Stimulated activated CD4-positive, alpha-beta T cell treated with anti-CD3 and anti-CD28 coated beads, Interleukin-15, amount 100 ng/mL, for 1 hour (primary cell): ENCODE measurements at places on chromosomes 13 and 19.
A peak's percentile ranks its signal among the peaks of the same experiment; 100 is the strongest.

GRCh38 chr19:6100284-6100915 lies 9.9 kb downstream of the RFX2 start:
- peak; percentile 11 for DNase-seq

DNA sequence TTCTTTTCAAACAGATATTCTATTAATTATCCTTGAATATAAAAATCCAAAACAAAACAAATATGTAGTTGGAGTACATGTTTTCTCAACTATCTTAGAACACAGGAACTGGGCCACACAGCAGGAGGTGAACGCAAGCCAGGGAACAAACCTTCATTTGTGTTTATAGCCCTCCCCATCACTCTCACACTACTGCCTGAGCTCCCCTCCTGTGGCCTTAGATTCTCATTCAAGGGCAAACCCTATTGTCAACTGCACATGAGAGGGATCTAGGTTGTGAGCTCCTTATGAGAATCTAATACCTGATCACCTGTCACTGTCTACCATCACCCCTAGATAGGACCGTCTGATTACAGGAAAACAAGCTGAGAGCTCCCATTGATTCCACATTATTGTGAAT lies 427.1 kb upstream of the PRR20A start:
- no peak for DNase-seq

GRCh38 chr13:83692800-83693199 lies 189.5 kb downstream of the SLITRK1 start:
- no peak for DNase-seq

GRCh38 chr19:18292810-18293641 lies 11.6 kb upstream of the JUND start:
- no peak for DNase-seq

GRCh38 chr19:28703400-28703956 lies 509.5 kb downstream of the UQCRFS1 start:
- DNase-seq, result no peak

- DNase-seq, result no peak
Measured at GRCh38 chr19:50819636-50820035, 4.0 kb downstream of the KLK1 start.

DNA sequence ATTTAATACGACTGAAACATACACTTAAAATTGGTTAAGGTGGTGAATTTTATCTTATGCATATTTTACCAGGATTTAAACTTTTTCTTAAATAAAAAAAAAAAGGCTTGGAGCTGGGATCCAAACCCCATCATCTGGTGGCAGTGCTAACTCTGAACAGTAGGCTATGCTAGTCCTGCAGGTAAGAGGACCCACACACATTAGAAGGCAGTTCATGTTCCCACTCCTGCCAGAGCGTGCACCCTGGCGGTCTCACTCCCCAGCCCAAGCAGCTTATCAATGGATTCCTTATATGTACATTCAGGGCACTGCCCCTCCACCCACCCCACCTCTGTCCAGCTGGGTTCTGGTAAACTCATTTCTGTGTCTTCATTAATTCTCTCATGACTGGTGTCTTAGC lies 31.3 kb upstream of the CEBPA start:
- no peak for DNase-seq

DNA sequence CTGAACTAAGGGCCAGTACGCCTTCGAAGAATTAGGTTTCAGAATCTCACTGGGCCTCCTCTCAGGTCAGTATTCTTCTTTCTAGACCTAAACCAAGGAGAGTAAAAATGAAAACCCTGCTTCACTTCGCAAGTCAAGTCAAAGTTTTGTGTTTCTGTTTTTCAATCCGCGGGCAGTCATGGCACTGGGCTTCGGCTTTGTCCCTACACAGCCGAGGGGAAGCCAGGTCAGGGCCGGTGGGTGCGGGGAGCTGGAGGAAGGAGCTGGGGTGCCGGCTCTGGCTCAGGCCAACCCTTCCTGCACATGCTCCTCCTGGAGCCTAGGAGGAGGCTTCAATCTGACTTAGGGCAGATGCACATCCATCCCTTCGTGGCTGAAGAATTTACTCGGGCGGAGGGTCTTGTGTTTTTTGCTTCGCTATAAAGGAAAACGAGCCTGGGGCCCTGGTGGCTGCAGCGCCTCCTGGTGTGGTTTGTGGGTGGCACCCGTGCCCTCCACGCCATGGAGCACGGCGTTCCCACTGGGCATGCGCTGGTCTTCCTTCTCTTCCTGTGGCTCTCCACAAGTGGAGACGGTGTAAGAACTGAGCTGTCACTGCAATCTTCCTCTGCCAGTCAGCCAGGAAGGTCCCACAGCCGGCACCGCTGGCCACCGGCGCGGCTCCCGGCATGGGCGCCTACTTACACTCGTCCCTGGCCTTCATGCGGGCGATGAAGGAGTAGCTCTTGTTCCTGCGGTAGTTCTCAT lies 22.5 kb downstream of the C19orf44 start:
- no peak for DNase-seq

- no peak for DNase-seq
Measured at GRCh38 chr13:111368091-111368490, 47.6 kb downstream of the TEX29 start.

DNA sequence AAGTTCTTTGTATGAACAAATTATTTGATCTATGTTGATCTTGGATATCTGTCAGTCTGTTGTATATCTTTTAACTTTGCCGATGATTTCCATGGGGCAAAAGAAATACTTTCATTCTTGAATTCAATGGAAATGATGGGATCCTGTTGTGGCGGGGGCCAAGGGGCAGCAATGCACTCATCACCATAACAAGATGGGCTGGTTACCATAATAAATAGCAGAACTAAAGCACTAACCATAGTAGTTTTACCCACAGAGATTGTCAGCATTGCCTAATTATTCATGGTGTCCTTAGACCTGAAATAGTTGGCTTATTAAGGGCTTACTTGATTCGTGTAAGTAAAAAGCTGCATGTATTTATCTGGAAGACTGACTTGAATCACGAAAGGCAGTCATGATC lies 309.6 kb downstream of the RFC3 start:
- DNase-seq, result no peak

GRCh38 chr19:57363688-57364181 lies 384 bp downstream of the TRAPPC2B start:
- no peak for DNase-seq

DNA sequence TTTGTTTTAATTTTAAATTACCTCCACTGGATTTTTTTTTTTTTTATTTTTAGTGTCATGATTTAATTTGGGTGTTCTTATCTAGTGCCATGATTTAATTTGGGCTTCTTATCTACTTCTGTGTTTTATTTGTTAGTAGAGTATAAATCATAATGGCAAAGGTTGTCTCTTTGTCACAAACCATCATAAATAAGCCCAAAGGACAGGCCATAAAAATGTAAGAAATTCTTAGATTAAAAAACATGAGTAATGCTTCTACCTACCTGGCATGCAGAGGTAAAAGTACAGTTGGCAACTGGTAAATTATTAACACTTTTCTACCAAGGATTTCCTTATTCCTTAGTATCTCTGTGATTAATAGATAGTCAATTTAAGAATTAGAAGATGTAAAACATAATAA lies 55.2 kb downstream of the ERCC5 start:
- no peak for DNase-seq

DNA sequence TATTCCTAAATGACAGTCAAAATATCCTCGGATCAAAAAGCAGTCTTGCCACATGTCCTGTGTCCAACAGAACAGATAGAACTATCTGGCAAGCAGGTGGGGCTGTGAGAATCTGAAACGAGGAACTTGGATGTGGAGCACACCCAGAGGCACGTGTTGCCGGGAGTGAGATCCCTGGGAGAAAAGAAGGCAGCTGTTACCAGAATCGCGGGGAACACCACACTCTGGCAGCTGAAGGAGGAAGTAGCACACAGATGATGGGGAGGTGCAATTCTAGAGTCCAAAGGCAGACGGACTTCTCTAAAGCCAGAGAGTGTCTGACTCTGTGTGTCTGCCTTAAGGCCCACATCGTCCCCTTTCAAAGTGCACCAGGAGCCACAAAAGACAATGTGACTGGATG lies 22.3 kb downstream of the SLC7A1 start:
- DNase-seq, result no peak

GRCh38 chr19:48121909-48122371 lies 11.3 kb upstream of the PLA2G4C start:
- no peak for DNase-seq

DNA sequence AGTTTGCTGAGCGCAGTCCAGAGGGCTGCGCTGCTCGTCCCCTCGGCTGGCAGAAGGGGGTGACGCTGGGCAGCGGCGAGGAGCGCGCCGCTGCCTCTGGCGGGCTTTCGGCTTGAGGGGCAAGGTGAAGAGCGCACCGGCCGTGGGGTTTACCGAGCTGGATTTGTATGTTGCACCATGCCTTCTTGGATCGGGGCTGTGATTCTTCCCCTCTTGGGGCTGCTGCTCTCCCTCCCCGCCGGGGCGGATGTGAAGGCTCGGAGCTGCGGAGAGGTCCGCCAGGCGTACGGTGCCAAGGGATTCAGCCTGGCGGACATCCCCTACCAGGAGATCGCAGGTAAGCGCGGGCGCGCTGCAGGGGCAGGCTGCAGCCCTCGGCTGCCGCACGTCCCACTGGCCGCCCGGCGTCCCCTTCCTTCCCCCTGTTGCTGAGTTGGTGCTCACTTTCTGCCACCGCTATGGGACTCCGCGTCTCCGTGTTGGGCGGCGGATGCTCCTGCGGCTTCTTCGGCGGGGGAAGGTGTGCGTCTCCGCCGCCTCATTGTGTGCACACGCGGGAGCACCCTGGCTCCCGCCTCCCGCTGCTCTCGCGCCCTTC lies 772 bp downstream of the GPC6 start:
- no peak for DNase-seq

- no peak for DNase-seq
Measured at GRCh38 chr19:29622166-29623070, 16.3 kb downstream of the POP4 start.

DNA sequence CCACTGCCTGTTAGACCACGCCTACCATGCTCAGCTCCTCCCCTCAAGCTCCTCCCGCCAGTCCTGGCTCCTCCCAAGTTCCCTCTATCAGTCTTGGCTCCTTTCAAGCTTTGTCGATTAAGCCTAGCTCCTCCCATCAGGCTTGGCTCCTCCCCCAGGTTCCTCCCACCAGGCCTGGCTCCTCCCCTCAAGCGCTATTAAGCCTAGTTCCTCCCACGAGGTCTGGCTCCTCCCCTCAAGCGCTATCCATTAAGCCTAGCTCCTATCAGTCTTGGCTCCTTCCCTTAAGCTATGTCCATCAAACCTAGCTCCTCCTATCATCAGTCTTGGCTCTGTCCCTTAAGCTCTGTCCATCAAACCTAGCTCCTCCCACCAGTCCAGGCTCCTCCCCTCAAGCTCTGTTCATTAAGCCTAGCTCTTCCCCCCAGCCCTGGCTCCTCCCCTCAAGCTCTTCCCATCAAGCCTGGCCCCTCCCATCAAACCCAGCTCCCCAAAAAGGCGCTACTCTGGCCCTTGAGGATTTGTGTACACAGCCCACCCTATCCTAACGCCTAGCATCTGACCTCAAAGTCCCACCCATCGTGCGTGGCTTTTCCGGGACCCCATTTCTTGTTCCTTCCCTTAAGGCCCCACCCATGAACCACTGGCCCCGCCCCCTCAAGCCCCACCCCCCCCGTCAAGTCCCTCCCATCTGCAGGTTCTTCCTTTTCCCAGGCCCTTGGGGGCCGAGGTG lies 10.0 kb downstream of the CAMSAP3 start:
- no peak for DNase-seq

GRCh38 chr13:97654236-97654635 lies 220.3 kb downstream of the RAP2A start:
- no peak for DNase-seq

DNA sequence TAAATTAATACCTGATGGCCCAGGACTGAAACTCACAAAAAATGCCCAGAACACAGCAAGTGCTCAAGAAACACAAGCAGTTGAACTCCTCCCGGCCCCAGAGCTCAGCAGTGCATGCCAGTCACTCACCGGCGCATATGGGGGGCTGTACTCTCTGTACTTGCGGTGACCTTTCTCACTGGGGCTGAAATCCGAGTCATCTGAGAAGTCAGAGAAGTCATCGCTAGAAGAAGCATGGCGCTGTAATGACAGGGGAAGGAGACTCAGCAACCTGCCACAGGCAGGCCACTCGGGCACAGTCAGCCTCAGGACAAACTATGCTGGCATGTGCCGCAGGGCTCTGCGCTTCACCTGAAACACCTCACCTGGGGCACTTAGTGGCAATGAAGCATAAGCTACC lies 19.7 kb downstream of the ZC3H4 start:
- DNase-seq, result no peak

DNA sequence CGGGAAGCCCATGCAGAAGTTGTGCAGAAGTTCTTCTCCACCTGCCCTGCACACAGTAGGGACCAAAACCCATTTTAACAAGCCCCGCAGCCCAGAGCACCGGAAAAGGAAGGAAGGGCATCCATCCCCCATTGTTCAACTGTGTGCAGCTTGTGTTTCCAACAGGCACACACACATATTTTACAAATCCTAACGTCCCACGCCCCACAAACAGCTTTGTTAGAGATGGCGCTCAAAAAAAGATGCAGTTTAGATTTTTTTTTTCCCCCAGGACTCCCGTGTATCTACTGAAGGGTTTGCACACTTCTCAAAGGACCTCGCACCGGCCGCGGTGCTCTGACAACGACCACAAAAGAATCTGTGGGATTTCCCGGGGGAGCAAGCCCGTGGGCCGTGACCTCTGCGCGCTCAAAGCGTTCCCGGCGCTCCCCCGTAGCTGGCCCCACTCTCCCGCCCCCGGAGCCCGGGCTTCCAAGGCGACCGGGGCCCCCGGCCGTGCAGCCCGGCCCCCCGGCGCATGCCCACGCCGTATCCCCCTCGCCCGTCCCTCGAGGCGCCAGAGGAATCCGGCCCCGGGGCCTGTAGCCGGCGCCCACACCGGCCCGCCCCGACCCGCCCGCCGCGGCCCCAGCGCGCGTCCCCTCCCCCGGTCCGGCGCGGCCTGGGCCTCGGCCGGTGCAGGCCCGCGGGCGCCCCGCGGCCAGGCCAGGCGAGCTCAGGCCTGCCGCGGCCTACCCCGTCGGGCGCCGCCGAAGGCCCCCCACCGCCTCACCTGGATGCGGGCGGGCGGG lies 523 bp downstream of the ELAVL1 start:
- no peak for DNase-seq

GRCh38 chr19:12801466-12802266 lies at the start of the genes PRDX2 and THSD8:
TSS of gene PRDX2 (minus strand) at chr19:12801800. CDS start at chr19:12801261, 539 bp downstream.
TSS of gene THSD8 (plus strand) at chr19:12802069. CDS start at chr19:12802072, 3 bp downstream.
- DNase-seq, result peak; percentile 58

- DNase-seq, result no peak
Measured at GRCh38 chr13:111475488-111475887, 155.0 kb downstream of the TEX29 start.

GRCh38 chr19:29379257-29380021 lies 146.4 kb upstream of the VSTM2B start:
- no peak for DNase-seq

DNA sequence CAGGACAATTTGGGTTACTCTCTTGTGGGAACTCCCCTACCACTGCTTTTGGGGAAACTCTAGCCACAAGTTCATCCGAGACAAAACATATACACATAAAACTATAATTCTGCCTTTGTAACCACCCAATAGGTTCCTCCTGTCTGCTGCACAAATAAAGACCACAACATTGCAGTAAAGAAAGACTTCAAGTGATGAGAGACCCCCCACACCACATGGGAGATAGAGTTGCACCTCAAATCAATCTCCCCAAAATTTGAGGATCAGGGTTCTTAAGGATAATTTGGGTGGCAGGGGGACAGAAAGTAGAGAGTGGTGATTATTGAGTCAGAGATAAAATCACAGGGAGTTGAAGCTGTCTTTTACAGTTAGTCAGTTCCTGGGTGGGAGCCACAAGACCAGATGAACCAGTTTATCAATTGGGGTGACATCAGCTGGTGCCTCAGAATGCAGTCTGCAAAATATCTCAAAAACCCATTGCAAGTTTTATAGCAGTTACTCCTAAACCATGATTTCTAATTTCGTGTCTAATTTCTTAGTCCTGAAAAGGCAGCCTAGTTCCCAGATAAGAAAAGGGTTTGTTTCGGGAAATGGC lies 1348.5 kb downstream of the PCDH9 start:
- DNase-seq, result no peak
